ENCODE measurements at places on chromosomes 7 and 10. TPM values are rescaled to one million over a fixed set of nuclear protein-coding genes. Genes with fewer than 3 reads are reported as not detected.

PRSS1 gene
- total RNA-seq: not detected

DKK1 gene
- 70.8 TPM for total RNA-seq

OPALIN gene
- not detected for total RNA-seq

HMX2 gene
- not detected for total RNA-seq

TAS2R5 gene
- total RNA-seq: not detected

Data from hair follicular keratinocyte (primary cell).